ENCODE measurements at places on chromosomes 2 and 18.

DNA sequence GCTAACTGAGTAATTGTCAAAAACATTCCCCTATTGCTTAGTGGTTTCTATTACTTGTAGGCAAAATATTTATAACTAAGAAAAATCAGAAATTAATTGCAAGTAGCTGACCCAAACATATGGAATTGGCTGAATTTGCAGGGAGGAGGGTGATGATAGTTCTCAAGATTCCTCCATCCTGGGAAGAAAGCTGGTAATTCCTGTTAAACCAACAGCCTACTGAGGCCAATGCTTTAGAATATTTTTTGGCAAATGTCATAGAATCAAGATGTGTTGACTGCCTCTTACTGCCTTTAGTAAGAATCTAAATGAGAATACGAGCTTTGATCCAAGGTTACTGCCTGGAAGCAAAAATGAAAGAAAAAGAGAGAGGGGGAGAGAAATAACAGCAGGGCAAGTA lies 120.0 kb downstream of the COL6A3 start:
- no peak for DNase-seq

GRCh38 chr2:171394164-171394740 lies 39.5 kb downstream of the METTL8 start:
- no peak for DNase-seq

GRCh38 chr18:65093346-65093745 lies 657.5 kb upstream of the CDH7 start:
- peak; percentile 60 for DNase-seq

GRCh38 chr18:32771169-32771751 lies 1.6 kb downstream of the KLHL14 start:
- DNase-seq = no peak

- no peak for DNase-seq
Observed at GRCh38 chr18:3758531-3758930, 308.6 kb downstream of the TGIF1 start.

DNA sequence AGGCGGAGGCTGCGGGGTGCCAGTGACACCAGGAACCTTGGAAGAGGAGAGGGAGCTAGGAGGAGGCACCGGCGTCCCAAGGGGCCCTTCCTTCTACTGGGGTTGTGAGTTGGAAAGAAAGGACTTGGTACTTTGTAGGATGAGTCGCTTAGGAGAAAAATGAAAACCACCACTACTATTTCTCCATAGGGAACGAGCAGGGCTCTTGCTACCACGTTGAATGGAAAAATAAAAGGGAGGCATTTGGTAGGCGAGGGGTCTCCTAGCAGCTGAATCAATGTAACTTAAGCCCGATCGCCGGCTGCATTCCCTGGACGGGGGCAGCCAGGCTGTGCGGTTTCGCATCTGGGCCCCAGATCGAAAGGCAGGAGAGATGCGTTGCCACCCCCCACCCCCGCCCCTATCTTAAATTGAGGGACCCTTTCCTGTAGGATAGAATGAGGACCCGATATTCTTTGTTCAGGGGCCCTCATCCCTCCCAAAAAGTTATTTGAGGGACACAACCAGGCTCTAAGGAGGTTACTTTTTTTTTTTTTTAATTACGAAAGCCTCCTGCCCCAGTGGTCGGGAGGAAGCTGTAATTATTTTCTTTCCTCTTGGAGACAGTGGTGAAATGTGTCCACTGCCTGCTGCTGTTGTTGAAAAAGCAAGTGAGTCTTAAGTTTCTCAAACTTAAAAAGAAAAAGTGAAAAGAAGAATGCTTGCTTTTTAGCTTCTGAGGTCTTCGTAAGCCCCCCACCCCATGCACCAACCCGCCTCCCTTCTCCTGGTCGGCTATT lies 1.3 kb downstream of the IGFBP2 start:
- no peak for DNase-seq

DNA sequence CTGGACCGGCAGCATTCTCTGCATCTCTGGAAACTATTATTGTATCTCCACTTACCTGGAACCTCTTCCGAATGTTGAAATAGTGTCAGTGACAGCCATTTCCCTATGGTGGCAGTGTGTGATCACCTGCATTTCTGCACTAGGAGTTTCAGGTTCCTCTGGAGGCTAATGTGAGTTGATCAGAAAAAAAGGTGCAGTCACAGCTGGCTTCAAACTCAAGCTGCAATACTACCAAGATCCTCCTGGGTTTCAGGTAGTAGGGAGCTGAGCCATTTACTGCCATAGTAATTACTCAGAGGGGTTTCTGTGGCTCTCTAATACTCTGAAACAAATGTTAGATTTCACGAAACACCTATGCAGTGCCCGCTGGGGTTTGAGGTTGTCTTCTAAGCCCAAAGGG lies 183.5 kb upstream of the OSR1 start:
- no peak for DNase-seq

GRCh38 chr2:55901322-55901721 lies 22.3 kb downstream of the EFEMP1 start:
- no peak for DNase-seq

DNA sequence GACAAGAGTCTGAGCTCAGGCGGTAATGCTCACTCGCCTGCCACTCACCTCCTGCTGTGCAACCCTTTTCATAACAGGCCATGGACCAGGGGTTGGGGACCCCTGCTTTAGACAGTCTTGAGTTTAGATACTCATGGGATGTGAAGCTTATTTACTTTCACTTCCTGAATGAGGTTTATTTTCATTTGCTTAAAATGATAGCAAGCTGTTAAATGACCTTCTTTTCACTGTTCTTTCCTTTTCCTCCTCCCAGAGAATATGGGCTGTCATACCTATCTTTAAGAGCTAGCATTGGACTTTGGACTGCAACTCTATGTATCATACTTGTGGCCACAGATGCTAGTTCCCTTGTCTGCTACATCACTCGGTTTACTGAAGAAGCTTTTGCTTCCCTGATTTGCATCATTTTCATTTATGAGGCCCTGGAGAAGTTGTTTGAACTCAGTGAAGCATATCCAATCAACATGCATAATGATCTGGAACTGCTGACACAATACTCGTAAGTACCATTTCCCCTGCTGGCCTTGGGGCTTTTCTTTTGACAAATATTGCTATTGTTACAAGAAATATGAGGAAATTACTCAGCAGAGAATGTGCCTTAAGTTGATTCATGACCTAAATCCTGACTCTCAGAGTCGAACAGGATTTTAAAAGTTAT lies 168.5 kb downstream of the DPP4 start:
- DNase-seq = no peak

- no peak for DNase-seq
Observed at GRCh38 chr2:217412721-217413120, 552.9 kb upstream of the TNP1 start.

- no peak for DNase-seq
Observed at GRCh38 chr2:54685263-54685775, 38.1 kb upstream of the EML6 start.

- DNase-seq = no peak
Observed at GRCh38 chr18:44917216-44918141, 236.8 kb downstream of the SETBP1 start.

DNA sequence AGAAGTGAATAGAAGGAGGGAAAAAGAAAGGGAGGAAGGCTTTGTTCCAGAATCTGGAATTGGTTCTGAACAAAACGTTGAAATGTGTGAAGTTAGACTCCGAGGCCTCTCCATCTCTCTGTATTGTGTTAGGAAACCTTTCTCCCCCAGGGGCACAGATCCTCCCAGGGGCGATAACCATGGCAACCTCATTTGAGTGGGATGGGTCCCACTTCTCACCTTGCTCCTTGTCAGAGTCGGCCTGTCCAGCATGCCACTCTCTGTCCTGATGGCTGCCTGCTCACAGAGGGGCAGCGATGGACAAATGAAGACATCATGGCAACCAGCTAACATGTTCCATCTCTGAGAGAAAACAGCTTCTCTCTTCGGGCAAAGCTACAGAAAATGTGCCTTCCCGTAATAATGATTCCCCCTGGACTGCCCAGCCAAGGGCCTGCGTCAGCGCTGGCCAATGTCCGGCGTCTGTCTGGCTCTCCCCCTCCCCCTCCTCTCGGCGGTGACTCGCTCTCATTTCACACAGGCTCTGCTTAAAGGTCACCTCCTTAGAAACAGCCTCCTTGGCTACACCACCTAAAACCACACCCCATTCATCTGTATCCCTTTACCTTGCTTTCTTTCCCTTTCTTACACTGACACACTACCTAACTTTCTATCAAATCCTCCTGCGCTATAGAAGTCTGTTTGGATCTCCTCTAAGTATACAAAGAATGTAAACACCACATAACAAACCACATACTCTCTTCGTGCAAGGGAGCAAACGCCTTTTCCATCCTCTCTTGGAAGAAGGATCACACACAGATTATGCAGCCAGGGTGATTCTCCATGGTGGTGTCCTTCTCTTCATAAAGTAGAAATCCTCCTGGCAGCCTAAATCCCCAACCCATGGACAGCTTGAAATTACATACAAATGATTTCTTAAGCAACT lies 32.1 kb upstream of the TTC39C start:
- peak; percentile 36 for DNase-seq

- DNase-seq = peak; percentile 37
Observed at GRCh38 chr2:43576981-43577892, 18.6 kb downstream of the THADA start.

DNA sequence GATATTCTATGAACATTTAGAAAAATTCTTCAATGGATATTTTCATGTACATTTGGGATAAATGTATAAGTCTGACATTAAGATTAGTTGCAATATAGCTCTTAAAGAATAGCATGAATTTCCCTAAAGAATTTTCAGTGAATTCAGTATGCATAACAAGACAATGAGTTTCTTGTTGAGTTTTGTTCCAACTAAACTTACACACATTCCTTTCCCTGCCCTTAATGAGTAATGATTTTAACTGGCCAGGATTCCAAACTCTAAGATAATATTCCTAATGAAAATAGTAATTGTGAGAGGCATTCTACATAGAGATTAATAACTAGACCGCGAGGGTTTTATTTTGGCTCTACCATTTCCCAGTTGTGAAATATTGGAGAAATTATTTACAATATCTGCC lies 390.3 kb upstream of the GALNT5 start:
- DNase-seq = no peak

DNA sequence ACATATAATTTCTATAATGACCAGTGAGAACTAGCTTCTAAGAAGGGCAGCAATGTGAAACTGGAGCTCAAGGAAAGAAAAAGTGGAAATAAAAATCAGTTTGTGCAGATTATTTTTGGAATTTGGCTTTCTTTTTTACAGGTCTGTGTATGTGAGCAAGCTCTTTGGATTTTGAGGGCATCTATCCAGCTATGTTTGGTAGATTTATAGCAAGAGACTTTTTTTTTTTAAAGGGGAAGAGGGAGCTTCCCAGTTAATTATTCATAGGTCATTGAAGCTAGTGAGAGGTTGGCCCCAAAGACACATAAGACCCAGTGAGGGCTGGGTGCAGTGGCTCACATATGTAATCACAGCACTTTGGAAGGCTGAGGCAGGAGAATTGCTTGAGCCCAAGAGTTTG lies 24.0 kb upstream of the COLEC12 start:
- no peak for DNase-seq

DNA sequence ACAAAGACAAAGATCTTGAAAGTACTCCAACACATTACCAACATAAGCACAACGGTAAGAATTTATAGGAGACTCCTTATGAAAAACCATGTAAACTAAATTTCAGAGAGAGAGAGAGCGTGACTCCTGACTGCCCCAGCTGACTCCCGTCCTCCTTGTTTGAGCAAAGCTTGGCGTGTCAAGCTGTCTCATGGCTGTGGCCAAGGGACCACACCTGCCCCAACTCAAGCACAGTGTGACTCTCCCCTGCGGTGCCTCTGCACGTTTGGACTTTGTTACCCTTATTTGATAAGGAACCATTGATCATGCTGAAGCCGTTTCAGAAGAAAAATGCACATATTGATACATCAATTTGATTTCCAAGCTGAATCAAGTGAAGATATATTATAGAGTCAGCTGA lies 124.8 kb downstream of the COL6A3 start:
- DNase-seq = no peak

DNA sequence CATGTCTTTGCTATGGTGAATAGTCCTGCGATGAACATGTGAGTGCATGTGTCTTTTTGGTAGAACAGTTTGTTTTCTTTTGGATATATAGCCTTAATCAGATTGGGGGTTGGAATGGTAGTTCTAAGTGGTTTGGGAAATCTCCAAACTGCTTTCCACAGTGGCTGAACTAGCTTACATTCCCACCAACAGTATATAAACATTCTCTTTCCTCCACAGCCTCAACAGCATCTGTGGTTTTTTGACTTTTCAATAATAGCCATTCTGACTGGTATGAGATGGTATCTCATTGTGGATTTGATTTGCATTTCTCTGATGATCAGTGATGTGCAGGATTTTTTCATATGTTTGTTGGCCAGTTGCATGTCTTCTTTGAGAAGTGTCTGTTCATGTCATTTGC lies 112.2 kb upstream of the SESTD1 start:
- DNase-seq = no peak

DNA sequence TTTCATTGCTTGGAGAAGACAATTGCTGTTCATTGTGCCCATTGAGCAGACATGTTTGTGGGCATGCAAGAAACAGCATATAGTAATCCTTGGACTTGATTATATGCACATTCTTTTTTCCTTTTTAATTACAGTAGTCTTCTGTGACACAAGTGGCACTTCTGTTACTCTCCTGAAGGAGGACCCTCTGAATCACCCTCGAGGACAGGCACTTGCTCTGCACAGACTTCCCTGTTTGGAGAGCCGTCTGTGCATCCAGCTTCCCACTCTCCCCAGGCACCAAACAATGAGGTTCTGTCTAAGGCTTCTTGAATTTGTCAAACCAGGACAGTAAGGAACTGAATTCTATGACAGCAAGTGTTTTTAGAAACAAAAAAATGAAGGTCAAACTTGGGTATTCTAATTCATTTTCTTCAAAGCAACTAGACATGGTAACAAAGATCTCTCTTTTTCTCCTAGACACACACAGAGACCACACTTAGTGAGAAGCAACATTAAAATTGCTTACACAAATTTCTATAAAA lies 844.6 kb upstream of the ID2 start:
- DNase-seq = no peak

DNA sequence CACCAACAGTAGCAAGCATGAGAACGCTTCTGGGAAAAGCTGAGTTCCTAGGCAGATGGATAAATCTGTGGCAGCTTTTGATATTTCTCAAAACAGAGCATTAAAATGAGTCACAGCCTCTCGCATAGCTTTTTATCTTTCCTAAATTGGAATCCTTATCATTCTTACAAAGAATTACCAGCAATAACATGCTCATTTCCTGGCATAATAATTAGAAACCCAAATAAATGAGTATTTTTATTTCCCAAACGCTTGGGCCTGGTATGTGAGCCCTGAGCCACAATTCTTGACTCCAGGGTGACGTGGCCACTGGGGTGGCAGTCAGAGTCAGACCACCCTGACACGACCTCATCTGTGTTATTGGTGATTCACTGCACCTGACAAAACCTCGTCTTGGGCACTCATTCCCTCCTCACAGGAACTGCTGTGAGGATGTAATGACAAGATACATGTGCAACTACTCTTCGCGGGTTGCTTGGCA lies 210.7 kb downstream of the ARL4C start:
- DNase-seq = no peak

DNA sequence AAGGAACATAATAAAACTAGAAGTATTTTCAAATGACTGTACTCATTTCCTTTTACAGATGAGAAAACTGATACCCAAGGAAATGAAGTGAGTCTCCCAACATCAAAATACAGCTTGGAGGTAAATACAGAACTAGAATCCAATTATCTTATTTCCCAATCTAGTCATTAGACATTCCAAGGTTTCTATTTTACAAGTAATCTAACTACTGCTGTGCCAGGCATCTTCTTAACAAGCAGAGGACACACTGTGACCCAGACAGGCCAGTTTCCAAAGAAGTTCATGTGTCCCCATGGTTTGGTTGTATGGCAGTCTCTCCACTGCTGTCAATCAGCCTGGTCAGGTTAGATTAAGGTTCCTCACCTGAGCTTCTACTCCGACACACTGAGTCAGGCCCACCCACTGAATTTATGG lies 143.5 kb downstream of the THADA start:
- DNase-seq = no peak
